ENCODE measurements at places on chromosomes 1 and 21.

DNA sequence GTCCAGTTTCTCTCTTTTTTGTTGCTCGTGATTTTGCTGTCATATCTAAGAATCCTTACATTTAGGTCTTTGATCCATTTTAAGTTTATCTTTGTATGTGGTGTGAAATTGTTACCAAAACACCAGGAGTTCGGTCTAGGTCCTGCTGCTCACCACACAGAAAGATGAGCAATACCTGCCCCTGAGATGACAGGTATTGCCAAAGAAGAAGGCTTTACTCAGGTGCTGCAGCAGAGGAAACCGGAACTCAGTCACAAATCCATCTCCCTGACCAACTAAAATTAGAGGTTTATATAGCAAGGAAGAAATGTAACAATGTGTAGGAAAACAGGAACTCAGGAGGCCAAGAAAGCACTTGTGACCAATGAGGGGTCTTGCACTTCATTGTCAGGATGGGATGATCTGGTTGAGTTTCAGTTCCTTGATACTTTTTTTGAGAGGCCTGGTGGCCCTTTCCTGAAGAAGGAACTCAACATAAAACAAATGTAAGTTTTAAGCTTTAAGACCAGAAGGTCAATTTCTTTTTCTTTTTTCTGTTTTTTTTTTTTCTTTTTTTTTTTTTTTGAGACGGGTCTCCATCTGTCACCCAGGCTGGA lies 16.5 kb upstream of the SETDB1 start:
- DNase-seq, result no peak

GRCh38 chr1:100250264-100250663 lies 630 bp upstream of the DBT start:
- no peak for DNase-seq

DNA sequence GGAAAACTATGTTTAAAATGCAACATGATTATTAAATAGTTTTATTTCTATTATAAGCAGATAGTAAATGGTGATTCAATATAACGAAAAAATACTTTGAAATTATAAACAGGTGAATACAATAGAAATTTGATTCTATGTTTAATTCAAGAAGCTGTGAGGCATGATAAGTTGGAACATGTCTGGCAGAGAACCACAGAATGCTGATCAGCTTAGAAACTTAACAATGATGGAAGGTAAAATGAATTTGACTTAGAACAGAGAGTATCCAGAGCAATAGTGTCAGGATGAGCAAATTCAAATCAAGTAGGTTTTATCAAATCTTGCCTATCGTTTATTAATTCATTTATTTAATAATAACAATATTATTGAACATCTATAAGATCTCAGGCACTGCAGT lies 83.4 kb upstream of the ADGRL4 start:
- no peak for DNase-seq

DNA sequence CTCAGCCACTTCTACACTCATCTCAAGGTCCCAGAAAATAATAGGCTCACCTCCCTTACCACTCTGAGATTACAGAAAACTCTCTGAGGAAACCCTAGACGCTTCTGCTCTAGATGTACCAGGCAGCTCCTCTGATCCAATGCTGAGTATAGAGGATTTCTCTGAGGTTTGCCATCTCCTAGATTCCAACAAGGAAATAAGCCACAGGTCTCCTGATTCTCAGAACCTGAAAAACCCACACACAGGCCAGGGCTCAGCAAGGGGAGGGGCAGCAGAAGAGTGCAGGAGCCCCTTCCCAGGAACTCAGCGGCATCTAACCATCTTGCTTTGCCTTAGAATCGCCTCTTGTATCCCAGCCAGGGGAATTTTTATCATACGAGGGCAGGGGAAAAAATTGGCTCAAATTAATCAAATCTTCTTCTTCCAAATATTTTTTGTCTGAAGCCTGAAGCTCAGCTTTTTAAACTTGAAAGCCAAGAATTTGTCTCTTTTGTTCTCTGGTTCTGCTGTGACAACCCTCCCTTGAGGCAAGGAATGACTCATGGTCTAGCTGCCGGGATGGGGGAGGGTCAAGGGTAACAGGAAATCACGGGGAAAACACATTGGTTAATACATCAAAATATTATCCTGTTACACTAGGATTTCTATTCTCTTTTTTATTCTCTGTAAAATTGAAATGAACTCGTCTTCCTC lies 30.8 kb downstream of the GORAB start:
- no peak for DNase-seq

- no peak for DNase-seq
These were observed 58.4 kb upstream of the DYNLT5 start for GRCh38 chr1:66693856-66694255.

DNA sequence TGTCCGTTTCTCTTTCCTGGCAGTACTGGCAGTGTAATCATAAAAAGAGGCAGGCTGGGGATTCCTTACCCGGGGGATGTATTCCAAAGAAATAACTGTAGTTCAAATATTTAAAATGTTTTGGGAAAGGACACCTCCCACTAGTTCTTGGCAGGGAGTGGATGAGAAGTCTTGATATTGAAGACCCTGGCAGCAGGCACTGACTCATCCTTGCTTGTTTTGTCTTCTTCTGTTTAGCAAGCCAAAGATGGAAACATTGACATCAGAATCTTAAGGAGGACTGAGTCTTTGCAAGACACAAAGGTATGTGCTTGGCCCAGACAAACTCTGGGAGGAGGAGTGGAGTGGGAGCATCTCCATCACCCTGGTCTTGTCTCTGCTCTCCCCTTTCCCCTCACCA lies 639 bp downstream of the IL20 start:
- DNase-seq, result no peak

GRCh38 chr1:35536556-35537162 lies 20.5 kb downstream of the KIAA0319L start:
- DNase-seq, result no peak

GRCh38 chr1:208223136-208223535 lies 21.0 kb downstream of the PLXNA2 start:
- no peak for DNase-seq
